ENCODE measurements at places on chromosomes 2 and 18. TPM values are rescaled to one million over a fixed set of nuclear protein-coding genes. Genes with fewer than 3 reads are reported as not detected.

KLHL29 gene
- 15.5 TPM for total RNA-seq

GPR45 gene
- total RNA-seq, result 1.7 TPM

ANKRD30BL gene
- total RNA-seq, result 8.9 TPM

CHST9 gene
- total RNA-seq, result 3.9 TPM
